Activated CD4-positive, alpha-beta T cell treated with anti-CD3 and anti-CD28 coated beads, Interleukin-2, amount 50 U/mL, for 4 hours (primary cell): ENCODE measurements at places on chromosomes 7 and 10.

DNA sequence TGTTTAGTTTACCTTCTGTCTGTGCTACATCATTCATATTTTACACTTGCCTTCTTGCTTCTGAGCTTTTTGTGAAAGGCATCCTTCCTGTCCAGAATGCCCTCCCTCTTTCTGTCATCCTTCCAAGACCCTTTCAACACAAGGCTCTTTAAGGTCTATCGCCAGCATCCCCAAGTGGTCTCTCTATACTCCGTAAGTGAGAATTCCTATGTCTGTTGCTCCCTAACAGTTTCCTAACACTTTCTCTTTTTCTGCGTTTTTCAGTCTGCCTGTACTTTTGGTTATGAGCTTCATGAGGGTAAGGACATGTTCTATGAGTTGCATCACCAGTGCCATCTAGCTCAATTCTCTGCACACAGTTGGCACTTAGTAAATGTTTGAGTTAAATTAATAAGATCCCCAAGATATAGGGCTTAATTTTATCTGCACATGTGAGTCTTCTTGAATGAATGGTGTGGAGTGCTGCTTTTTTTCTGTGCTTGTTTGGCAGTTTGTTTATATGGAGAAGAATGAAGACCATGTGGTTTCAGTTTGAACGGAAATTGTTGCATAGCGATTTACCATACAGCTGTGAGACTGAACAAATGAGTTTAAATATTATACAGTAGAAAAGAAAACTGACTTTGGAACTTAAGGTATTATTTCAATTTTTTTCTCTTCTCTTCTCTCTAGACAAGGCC is 29.4 kb downstream of the RABGEF1 start:
- no peak for DNase-seq

- DNase-seq = peak; percentile 2
Measured at GRCh38 chr7:24665564-24666294, 91.5 kb downstream of the GSDME start.

GRCh38 chr10:44897049-44897448 is 14.1 kb upstream of the TMEM72 start:
- no peak for DNase-seq

DNA sequence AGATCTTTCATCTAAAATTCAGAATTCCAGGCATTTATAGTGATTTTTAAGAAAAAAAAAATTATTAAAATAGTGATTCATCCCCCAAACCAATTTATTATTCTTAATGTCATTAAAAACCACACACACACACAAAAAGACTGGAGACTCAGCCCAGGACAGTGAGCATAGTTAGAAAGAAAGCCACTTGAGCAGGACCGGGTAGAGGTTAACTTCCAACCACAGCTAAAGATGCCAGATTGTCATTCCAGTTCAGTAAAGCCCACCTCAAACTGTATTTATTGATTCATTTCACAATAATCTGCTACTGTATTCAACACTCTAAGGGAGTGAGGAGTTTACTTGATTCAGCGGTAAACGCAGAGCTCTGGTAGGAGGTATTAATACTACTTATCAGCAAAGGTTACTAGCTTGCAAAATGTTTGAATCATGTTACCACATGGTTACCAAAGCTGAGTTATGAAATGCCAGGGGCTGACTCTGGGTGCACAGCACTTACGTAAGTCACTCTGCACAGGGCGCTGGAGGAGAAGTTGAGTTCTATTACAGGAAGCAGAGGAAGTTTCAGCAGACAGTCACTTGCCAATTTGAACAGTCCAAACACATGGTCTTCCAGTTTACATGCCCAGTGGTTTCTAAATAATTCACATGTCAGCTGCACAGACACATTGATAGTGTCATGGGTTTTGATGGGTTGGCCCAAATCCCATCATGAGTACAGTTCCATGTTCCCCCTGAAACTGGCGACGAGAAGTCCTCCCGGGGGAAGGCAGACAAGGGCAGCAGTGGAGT is 64.6 kb downstream of the KLF6 start:
- DNase-seq = no peak

DNA sequence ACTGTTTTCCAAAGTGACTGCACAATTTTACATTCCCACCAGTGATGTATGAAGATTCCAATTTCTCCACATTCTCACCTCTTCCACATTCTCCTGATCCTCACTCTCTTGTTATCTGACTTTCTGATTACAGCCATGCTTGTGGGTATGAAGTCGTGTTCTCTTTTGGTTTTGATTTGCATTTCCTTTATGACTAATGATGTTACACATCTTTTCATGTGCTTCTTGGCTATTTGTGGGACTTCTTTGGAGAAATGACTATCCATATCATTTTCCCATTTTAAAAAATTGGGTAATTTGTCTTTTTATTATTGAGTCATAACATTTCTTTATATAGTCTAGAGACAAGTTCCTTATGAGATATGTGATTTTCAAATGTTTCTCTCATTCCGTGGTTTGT is 10.5 kb upstream of the GIMAP8 start:
- no peak for DNase-seq

DNA sequence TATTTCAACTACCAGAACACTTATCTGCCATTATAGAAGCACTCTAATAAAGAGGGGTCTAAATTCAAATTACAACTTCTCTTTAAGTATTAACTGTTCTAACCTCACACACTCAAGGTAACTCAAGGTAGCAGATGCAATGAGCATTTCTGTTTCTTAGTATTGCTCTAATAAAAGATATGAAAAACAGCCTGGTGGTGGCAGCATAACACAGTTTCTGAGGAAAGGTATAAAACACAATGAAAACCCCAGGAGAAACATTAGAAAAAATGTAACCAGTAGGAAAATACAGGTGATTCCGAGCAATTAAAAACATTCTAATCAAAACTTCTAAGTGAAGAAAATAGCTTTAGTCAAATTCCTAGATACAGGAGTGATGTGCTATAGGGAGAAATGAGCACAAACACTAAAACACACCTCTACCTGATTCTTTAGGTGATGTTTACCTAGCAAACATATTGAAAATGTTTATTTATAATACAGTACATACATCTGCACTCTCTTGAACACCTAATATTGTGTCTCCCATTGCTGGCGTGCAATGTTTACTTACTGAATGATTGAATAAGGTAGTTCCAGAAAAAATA is 3.5 kb downstream of the MKRN1 start:
- DNase-seq = peak; percentile 41

GRCh38 chr7:101465576-101466196 is 103.0 kb downstream of the COL26A1 start:
- DNase-seq = no peak

DNA sequence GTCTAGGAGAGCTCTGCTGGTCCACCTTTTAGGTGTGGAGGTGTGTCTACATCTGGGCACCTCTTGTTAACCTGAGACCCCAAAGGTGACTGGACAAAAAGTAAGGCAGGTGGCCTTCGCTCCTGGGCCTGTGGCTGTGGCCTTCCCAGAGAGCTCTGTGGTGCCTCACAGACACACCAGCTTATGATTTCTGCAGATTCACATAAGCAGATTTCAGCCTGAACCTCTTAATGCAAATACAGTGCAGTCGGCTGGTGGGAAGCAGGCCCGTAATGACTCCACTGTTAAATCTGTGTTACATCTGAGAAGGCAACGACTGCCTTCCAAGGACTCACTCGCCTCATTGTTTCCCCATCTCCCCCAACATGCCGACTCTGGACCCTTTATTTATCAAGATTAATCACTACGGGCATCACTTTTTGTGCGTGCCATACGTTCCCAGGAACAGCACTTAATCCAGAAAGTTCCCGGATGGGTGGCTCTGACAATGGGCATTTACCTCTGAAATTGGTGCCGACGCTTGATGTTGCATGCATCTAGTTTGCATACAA is 119.8 kb downstream of the EBF3 start:
- DNase-seq = no peak

DNA sequence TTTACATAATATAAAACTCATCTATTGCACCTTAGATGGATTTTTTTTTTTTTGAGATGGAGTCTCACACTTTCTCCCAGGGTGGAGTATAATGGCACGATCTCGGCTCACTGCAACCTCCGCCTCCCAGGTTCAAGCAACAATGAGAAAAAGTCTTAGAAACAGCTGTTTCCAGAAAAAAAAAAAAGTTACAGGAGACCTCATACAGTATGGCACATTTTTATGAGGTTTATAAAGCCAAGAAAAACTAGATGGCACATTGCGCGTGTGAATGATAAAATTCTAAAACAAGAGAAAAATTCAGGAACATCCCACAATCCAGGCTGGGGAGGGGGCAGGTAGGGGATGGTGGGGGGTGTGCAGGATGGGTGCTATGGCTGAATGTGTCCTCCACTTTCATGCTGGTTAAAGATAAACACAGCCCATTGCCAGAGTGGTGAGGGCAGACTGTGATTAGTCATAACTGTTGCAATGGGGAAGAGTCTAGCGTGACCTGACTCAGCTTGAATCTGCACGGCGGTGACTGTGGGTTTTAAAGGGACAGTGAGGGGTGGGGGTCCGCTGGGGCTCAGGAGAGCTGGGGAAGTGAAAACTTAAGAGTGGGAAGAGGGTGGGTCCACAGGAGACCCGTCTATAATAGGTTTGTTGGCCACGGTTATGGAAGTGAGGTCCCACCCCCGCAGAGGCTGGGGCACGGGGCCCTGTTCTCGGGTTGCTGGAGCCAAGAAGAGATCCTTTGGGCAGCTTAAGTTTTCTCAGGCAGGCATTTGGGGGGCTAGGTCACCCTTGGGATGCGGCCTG is 11.9 kb upstream of the LRRC27 start:
- DNase-seq = no peak

DNA sequence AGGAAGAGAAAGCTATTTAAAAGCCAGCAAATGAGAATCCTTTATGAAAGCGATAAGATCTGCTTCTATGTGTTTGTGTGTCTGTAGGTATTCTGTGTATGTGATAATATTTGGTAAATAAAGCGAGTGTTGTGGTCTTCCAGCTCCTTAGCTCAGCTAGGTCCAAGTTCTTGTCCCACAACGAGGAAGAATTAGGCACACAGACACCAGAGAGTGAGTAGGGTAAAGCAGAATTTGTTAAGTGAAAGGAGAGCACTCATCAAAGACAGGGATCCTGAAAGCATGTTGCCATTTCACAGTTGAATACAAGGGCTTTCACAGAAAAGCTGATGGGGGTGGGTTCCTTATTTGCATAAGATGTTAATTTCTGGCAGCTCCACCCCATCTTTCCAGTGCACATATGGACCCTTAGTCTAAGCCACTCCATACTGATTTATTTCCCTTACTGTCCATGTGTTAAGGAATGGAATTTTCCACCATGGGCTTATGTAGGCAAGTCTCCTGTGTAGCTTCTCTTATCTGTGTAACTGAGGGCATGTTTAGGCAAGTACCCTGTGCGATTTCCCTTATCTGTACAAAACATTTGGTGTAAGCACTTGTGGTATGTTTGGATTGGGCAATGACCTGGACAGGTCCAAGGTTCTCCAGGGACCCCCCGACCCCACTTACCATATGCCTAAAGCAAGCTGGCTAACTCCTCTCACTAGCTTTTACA is 165.9 kb upstream of the VIPR2 start:
- DNase-seq = no peak
